ENCODE measurements at places on chromosomes 7 and 10.

- no peak for DNase-seq
These were observed 182.0 kb downstream of the ZNF248 start for GRCh38 chr10:37675449-37675848.

- DNase-seq = no peak
These were observed 287.3 kb downstream of the RPS24 start for GRCh38 chr10:78321000-78321399.

DNA sequence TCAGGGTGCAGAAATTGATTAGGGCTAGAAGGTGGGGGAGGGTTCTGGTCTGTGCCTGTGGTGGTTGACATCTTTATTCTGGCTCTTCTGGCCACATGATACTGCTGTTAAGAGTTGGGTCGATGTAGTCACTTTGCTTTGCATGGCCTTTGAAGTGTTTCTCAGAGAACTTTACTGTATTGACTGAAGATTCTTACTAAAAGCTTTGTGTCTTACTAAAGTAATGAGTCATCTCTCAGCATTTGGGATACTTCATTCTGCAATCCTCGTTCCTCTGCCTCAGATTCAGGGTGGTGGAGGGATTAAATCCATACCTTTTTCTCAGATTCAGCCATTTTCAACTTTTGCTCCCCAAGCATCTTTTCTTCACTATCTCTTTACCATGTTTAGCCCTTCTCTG is 38.6 kb downstream of the STEAP4 start:
- DNase-seq = no peak

DNA sequence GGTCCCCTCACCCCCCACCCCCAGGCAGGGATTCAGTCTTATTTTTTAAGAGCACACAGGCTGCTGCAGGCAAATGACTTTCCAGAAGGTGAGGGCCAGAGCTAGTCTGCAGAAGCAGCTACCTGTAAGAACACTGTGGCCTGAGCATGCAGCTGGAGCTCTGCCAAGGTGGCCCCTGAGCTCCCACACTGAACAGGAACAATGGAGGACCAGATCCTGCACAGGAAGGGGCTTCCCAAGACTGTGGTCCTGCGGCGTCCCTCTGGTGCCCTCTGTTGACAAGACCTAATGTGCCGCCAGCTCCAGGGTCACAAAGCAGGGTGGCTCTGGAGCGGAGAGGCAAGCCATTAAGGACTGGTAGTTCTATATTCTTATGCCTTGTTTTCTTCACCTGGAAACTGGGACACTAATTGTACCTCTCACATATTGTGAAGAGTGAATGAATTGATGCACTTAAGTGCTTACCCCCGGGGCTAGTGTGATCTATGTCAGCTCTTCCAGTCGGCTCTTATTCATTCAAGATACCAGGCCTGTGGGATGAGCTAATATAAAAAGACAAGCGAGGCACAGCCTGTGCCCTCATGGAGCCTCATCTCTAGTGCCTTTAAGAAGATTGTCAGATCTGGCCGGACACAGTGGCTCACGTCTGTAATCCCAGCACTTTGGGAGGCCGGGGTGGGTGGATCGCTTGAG is 8.0 kb upstream of the BEND7 start:
- peak; percentile 70 for DNase-seq

DNA sequence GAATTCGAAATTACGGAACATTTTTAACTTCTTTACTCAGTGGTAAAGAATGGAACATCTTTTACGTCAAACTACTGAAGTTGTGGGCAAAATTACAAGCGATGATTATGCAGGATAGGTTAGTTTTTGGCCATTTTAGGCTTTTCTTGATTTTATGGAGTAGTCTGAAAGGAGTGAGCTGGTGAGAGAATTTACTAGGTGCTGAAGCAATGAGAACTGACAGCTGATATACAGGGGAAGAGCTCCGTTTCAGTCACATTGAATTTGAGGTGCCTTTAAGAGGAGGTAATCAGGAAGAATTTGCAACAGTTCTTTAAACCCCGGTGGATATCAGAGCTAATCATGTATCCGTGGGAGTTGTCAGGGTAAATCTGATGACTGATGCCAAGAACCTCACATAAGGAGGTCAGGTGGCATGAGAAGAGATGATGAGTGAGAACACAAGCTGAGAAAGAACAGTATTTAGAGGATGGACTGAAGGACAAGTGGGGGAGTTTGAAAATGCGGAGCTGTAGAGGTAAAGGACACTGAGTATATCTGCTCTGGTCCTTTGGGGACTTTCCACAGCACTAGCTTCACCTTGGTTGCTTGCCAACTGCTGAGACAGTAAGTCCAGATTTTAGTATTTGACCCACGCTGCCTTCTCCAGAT is 104.3 kb downstream of the AHR start:
- no peak for DNase-seq

GRCh38 chr10:47362199-47362598 is 14.0 kb downstream of the RBP3 start:
- no peak for DNase-seq

DNA sequence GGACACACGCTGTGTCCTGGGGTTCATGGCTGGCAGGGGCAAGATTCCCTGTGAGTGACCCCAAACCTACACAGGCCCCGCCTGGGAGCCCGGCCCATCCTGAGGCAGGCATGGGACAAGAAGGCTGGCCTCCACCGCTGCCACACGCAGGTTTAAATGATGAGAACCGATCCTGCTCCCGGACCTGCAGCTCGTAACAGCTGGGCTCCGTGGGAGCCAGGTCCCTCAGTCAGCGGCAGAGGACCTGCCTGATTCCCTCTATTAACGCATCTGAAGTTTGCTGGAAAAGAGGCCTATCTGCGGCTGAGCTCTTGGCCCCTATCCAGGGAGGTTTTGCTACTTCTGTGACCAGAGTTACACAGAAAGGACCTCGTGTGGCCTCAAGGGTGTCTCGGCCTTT is 112.3 kb downstream of the VIPR2 start:
- DNase-seq = no peak

DNA sequence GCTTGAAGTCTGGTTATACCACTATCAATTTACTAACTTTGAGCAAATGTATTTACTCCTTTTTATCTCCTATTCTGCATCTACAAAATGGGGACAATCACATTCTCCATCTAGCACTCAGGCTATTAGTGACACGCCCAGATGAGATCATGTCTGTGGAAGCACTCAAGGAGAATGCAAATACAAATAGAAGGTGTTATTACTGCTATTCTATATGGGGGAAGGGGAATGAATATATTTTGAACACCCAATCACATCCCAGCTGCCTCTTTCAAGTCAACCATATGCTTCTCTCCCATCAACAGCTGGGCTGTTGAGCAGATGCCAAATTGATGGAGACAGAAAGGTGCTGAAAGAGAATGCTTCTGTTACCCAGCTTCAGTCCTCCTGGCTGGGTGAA is 23.5 kb downstream of the SGMS1 start:
- no peak for DNase-seq
